Activated T-cell treated with anti-CD3 and anti-CD28 coated beads for 1 hour (primary cell): ENCODE measurements at places on chromosomes 3 and 15.

- DNase-seq, result no peak
Measured at GRCh38 chr15:74920456-74920855, 13.8 kb upstream of the FAM219B start.

DNA sequence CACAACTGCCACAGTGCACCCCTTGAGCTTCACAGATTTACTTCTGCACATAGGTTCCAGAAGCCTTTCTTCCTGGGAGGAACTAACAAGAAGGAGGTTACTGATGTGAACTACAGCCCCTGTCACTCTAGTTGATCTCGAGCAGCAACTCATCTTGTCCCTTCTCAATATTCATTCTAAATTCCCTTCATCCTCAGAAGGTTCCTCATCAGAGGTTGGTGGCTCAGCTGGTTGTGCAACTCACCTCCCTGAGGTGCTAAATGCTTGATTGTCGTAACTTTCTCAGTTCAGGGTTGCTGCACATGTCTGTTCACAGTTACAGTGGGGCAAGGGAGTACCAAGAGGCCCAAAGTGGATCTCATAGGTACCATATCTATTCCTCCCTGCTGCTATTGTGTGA, 5.7 kb upstream of the A4GNT start:
- no peak for DNase-seq

GRCh38 chr3:133478624-133479023, 78.8 kb downstream of the BFSP2 start:
- DNase-seq, result no peak

DNA sequence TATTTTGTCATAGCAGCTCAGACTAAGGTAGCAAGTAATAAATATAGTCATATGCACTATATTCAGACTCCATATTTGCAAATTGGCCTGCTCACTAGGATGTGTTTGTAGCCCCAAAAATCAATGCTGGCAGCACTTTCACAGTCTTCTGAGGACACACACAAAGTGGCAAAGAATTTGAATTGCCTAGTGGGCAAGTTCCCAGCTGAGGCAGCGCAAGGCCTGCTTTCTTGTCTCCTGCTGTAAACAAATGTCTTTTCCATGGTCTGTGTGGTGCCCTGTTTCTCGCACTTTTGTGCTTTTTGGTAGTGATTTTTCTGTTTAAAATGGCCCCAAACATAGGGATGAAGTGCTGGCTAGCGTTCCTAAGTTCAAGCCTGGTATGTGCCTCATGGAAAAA, 416.0 kb downstream of the OCA2 start:
- no peak for DNase-seq

GRCh38 chr15:64582202-64582601, 121.8 kb downstream of the ZNF609 start:
- no peak for DNase-seq

GRCh38 chr3:52779011-52779836, 1.8 kb downstream of the ITIH1 start:
- no peak for DNase-seq

- DNase-seq, result no peak
Measured at GRCh38 chr15:72354496-72354895, 21.3 kb downstream of the HEXA start.

- no peak for DNase-seq
Measured at GRCh38 chr3:2099779-2100191, 1.1 kb downstream of the CNTN4 start.

GRCh38 chr3:111808439-111808838, 50.6 kb upstream of the PHLDB2 start:
- no peak for DNase-seq

DNA sequence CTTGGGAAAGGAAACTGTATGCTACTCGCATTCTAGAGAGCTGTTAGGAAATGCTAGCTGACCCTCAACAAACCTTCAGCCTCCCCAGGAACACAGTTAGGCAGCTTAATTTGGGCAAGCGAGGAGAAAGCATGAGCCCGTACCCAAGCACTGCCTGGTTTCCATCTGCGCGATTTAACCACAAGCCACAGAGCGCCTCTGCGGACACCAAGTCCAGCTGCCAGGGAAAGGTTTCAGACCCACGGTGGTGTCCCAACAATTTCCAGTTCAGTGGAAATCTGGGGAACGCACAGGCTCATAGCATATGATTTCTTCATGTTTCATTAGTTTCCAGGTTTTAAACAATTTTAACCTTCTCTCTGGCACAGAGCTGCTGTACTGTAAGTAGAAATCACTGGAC, 617.6 kb downstream of the FHIT start:
- DNase-seq, result no peak

- DNase-seq, result no peak
Measured at GRCh38 chr3:135056084-135056730, 261.1 kb downstream of the EPHB1 start.

GRCh38 chr15:26773917-26774316, 1.1 kb upstream of the GABRB3 start:
- no peak for DNase-seq
